DND-41 (cell line): ENCODE measurements at places on chromosomes 2 and 18.

GRCh38 chr2:80968450-80968849 lies 663.9 kb upstream of the LRRTM1 start:
- H3K36me3 ChIP-seq: no peaks in the 10 kb centered on the region
- H3K4me3 ChIP-seq: no peak overlapping the region
- no peaks in the 10 kb centered on the region for H3K4me1 ChIP-seq
- DNase-seq: no peak

GRCh38 chr18:48955830-48956261 lies 5.1 kb upstream of the SMAD7 start:
- no peaks in the 10 kb centered on the region for H3K36me3 ChIP-seq
- no peak overlapping the region for H3K27ac ChIP-seq
- peaks cover 21% of the 10 kb centered on the region for H3K4me1 ChIP-seq
- DNase-seq: no peak
- no peak overlapping the region for H3K4me3 ChIP-seq
- H3K27me3 ChIP-seq: peaks cover 15% of the 10 kb centered on the region

DNA sequence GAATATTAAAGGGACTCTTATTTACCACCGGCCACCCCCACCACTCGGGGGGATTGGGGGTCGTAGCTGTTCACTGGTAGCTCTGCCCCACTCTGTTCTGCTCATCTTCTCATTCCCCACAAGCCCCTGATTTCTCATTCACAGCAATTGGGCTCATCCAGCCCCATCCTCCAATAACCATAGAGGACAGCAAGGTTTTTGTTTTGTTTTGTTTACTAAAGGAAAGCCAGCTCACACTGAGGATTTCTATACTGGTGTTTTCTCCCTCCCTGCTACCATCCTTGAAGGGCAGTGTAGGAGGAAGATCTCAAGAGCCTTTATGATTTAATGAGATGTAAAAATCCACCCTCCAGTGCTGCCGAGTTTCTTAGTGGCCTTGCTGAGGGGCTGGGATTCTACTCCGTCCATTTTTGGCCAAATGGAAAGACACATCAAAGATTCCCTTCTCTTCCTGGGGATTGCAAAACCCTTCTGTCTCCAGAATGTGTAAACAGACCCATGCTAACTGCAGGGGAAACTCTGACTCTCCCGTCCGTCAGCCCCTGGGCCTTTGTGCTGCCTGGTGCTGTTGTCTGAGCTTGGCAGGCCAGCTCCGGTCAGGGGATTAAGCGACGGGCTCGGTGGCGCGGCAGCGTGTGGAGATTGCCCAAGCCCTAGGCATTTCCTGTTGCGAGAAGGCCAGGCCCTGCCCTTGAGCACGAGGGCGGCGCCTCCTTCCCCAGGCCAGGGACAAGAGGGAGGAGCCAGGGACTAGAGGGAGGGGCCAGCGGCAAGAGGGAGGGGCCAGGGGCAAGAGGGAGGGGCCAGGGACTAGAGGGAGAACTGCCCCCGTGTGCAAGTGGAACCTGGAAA lies 165.0 kb downstream of the ANTXR1 start:
- H3K27me3 ChIP-seq: no peaks in the 10 kb centered on the region
- H3K27ac ChIP-seq: no peak overlapping the region
- no peak overlapping the region for H3K4me3 ChIP-seq
- H3K36me3 ChIP-seq: peaks cover 28% of the 10 kb centered on the region
- H3K4me1 ChIP-seq: no peaks in the 10 kb centered on the region
- DNase-seq: peak; percentile 13

- DNase-seq: no peak
- H3K4me1 ChIP-seq: no peaks in the 10 kb centered on the region
- no peak overlapping the region for H3K4me3 ChIP-seq
- no peaks in the 10 kb centered on the region for H3K36me3 ChIP-seq
- H3K27me3 ChIP-seq: no peaks in the 10 kb centered on the region
Observed at GRCh38 chr18:57915865-57916582, 112.9 kb upstream of the ATP8B1 start.

- H3K27me3 ChIP-seq: no peaks in the 10 kb centered on the region
- no peaks in the 10 kb centered on the region for H3K4me1 ChIP-seq
- H3K36me3 ChIP-seq: no peaks in the 10 kb centered on the region
- DNase-seq: no peak
- H3K4me3 ChIP-seq: no peak overlapping the region
Observed at GRCh38 chr18:70280007-70280925, 8.6 kb upstream of the SOCS6 start.

GRCh38 chr2:17136877-17137276 lies 381.4 kb downstream of the RAD51AP2 start:
- H3K27me3 ChIP-seq: no peaks in the 10 kb centered on the region
- no peaks in the 10 kb centered on the region for H3K4me1 ChIP-seq
- no peaks in the 10 kb centered on the region for H3K36me3 ChIP-seq
- no peak overlapping the region for H3K27ac ChIP-seq
- DNase-seq: no peak
- no peak overlapping the region for H3K4me3 ChIP-seq

DNA sequence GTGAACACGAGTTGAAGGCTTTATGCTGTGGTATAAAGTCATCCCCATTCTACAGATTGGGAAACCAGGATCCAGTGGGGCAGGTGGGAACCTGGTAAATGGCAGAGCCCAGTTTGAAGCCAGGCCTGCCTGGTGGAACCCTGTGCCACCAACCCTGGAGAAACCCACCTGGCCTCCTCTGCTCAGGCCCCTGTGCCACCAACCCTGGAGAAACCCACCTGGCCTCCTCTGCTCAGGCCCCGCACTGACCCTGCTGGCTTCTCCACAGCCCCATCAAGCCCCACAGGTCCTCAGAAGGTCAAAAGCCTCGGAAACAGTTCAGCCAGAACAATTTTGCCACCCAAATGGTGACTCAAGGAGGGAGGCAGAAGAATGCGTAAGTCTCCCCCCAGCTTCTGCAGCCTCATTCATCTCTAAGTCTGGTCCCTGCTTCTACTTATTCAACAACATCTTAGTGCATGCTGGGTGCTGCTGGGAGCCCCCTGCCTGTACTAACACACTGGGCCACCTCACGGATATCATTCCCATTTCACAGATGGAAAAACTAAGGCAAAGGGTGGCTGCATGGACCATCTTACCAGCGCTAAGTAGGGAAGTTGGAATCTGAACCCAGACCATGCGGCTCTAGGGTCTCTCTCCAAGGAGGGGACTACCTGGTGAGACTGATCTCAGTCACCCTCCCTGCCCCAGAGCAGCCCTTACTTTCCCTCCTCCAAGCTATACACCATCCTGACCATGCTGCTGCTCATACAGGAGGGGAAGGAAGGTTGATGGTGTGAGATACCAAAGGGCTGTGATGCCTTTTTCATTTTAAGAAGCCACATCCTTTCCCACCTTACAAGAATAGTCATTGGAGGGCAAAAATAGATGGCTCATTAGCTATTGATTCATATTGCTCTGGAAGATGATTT lies 93.7 kb upstream of the ID2 start:
- H3K27me3 ChIP-seq: no peaks in the 10 kb centered on the region
- DNase-seq: no peak
- no peak overlapping the region for H3K4me3 ChIP-seq
- H3K27ac ChIP-seq: no peak overlapping the region
- no peaks in the 10 kb centered on the region for H3K36me3 ChIP-seq

DNA sequence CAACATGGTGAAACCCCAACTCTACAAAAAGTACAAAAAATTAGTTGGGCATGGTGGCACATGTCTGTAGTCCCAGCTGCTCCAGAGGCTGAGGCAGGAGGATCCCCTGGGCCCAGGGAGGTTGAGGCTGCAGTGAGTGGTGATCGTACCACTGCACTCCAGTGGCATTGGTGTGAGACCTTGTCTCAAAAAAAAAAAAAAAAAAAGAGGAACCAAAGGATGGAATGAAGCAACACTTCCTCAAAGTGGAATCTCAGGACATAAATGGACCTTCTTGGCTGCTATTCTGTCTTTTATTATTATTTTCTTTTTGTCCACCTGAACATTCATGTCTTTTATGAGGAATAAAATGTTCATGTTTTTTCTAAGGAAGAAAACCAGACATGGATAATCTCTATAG lies 13.7 kb downstream of the GEMIN6 start:
- DNase-seq: no peak
- no peaks in the 10 kb centered on the region for H3K36me3 ChIP-seq
- no peak overlapping the region for H3K4me3 ChIP-seq

DNA sequence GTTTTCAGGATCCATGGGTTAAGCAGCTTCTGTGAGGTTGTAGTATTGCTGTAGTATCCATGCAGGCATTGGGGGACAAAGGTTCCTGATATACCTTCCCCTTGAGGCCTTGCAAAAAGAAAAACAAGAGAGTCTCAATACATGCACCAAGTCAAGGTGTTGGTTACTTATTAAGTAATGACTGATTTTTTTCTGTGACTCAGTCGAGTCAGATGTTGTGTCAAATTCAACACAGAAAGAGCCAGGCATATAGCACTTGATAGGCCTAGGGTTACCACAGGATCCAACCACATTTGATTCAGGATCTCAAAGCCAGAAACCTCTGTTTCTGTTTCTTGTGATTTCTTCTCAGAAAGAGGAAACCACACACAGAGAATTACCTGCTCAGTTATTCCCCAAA lies 24.9 kb upstream of the CD8A start:
- H3K27ac ChIP-seq: no peak overlapping the region
- H3K4me3 ChIP-seq: no peak overlapping the region
- H3K27me3 ChIP-seq: no peaks in the 10 kb centered on the region

DNA sequence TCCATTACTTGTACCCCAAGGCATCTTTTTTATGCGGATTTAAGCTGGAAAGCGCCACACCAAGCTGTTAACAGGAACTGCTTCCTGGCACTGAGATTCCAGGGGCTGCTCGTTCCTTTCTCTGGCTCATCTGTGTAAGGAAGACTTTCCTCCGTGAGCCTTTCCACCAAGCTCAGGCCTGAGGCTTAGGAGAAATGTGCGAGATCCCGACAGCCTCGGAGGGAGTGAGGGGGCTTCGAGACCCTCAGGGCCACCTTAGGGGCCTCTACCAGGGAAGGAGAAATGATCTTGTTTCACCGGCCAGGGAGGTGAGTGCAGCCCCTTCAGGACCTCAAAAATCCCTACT lies 17.1 kb downstream of the B3GNT7 start:
- H3K36me3 ChIP-seq: no peaks in the 10 kb centered on the region
- H3K27ac ChIP-seq: no peak overlapping the region
- H3K4me1 ChIP-seq: no peaks in the 10 kb centered on the region
- DNase-seq: no peak

GRCh38 chr2:217937446-217937845 lies 65.3 kb downstream of the TNS1 start:
- no peak for DNase-seq
- peaks cover 13% of the 10 kb centered on the region for H3K27me3 ChIP-seq
- H3K36me3 ChIP-seq: no peaks in the 10 kb centered on the region
- no peak overlapping the region for H3K4me3 ChIP-seq
- H3K27ac ChIP-seq: no peak overlapping the region

DNA sequence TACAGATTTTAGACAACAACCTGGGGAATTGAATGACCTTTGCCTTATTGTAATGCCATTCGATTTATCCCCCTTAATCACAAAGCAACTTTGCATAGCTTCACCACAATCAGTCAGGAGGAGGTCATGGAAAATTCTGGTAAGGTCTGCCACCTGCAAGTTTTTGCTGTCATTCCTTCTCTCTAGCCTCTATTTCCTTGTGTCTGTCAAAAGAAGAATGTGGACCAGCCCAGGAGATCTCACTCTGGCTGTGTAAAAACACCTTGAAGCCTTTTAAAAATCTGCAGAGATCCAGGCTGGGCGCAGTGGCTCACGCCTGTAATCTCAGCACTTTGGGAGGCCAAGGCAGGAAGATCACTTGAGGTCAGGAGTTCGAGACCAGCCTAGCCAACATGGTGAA lies 74.1 kb upstream of the BZW1 start:
- H3K36me3 ChIP-seq: no peaks in the 10 kb centered on the region
- DNase-seq: no peak
- H3K27ac ChIP-seq: no peak overlapping the region
- H3K4me1 ChIP-seq: no peaks in the 10 kb centered on the region
- no peak overlapping the region for H3K4me3 ChIP-seq
- H3K27me3 ChIP-seq: peaks cover 16% of the 10 kb centered on the region

GRCh38 chr2:85851253-85852151 lies 37.3 kb downstream of the ST3GAL5 start:
- no peaks in the 10 kb centered on the region for H3K27me3 ChIP-seq
- H3K4me3 ChIP-seq: no peak overlapping the region
- peak overlapping the region; percentile 96 for H3K27ac ChIP-seq
- H3K4me1 ChIP-seq: peaks cover 32% of the 10 kb centered on the region

GRCh38 chr2:235257590-235257989 lies 236.3 kb upstream of the AGAP1 start:
- no peaks in the 10 kb centered on the region for H3K4me1 ChIP-seq
- H3K4me3 ChIP-seq: no peak overlapping the region
- H3K27ac ChIP-seq: no peak overlapping the region
- no peaks in the 10 kb centered on the region for H3K36me3 ChIP-seq
- no peak for DNase-seq

GRCh38 chr2:107384422-107384821 lies 442.3 kb upstream of the RGPD4 start:
- H3K4me1 ChIP-seq: no peaks in the 10 kb centered on the region
- no peak overlapping the region for H3K27ac ChIP-seq
- DNase-seq: no peak
- no peaks in the 10 kb centered on the region for H3K27me3 ChIP-seq
- no peaks in the 10 kb centered on the region for H3K36me3 ChIP-seq

- no peak overlapping the region for H3K27ac ChIP-seq
- no peak for DNase-seq
- H3K4me3 ChIP-seq: no peak overlapping the region
- peaks cover 11% of the 10 kb centered on the region for H3K27me3 ChIP-seq
Observed at GRCh38 chr2:224287531-224287930, 114.4 kb downstream of the FAM124B start.

DNA sequence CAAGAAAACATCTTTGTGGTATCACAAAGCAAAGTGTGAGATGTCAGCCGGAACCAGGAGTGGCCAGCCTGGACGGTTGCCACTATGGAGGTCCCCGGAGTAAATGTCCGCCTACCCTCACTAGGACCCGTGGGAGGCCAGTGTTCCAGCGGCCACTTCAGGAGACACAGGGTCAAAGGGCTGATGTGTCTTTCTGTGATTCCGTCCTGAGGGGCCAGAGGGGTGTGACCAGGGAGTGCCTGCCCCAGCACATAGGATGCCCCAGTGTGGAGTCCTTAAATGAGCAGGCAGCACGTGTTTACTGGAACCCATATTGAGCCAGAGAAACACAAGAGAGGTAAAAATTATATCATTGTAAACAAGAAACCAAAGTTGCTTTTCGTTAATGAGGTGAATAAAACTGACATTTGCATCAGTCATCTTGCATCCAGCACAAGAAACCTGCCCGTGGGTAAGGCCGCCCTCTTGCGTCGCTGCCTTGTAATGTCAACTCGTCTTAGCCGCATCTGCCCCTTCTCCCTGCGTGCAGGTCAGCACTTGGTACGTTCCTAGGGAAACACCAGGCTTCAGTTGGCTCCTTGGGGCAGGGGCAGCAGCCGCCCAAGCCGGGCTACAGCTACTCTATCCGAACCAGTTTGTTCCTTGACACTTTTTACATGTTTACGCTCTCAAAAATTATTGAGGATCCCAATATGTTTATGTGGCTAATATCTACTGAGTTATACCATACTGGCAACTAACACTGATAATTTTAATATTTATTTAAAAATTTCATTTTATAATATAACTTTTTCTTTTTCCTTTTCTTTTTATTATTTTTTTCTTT lies 46.7 kb upstream of the LAPTM4A start:
- H3K4me3 ChIP-seq: no peak overlapping the region
- no peaks in the 10 kb centered on the region for H3K4me1 ChIP-seq
- peak; percentile 78 for DNase-seq
- H3K27ac ChIP-seq: no peak overlapping the region
- no peaks in the 10 kb centered on the region for H3K36me3 ChIP-seq

- no peaks in the 10 kb centered on the region for H3K4me1 ChIP-seq
- H3K27me3 ChIP-seq: no peaks in the 10 kb centered on the region
- H3K4me3 ChIP-seq: no peak overlapping the region
- no peak for DNase-seq
Observed at GRCh38 chr18:4831127-4831526, 365.9 kb downstream of the AKAIN1 start.
